Stimulated activated CD4-positive, alpha-beta T cell treated with anti-CD3 and anti-CD28 coated beads, Interleukin-15, amount 100 ng/mL, for 1 hour (primary cell): ENCODE measurements at places on chromosomes 6 and 20.

- DNase-seq: no peak
Measured at GRCh38 chr6:160198606-160199211, 59.9 kb downstream of the SLC22A2 start.

- no peak for DNase-seq
Measured at GRCh38 chr6:33452496-33452895, 1.9 kb upstream of the ZBTB9 start.

DNA sequence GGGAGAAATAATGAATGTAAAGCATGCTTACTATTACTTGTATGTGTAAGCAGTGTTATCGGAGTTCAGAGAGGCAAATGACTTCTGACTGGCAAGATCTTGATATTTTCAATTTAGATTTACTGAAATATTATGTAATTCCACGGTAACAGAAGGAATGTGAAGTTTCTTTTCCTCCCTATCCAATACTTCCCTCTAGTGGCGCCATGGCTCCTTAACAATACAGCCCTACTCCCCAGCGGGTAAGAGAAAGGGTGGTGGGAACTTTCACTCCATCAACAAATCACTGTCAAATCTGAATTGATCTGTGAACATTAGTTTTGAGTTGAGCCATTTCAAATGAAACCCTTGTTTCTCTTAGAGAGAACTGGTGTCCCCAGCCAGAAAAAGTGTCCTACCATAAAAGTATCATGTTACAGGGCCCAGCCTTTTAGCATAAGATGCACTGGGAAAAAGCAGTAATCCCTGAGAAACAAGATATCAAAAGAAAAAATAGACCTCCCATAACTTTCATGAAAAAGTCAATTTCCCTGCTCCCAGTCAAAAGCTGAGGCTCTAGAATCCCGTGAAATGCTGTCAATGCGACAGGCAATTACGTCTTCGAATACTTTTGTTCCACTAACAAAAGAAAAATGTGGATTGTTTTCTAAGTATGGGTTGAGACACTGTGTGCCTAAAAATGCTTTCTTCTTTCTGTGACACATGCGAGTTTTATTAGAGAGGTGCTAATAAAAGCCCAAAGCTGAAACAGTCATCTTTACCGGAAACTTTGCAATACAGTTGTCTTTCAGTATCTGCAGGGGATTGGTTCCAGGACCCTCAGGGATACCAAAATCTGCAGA is 12.9 kb downstream of the COX7A2 start:
- no peak for DNase-seq

GRCh38 chr20:59832406-59833363 is 100.8 kb downstream of the SYCP2 start:
- no peak for DNase-seq

GRCh38 chr6:82995066-82995465 is 70.6 kb downstream of the UBE3D start:
- DNase-seq: no peak
